ENCODE measurements at places on chromosomes 11 and 22.

DNA sequence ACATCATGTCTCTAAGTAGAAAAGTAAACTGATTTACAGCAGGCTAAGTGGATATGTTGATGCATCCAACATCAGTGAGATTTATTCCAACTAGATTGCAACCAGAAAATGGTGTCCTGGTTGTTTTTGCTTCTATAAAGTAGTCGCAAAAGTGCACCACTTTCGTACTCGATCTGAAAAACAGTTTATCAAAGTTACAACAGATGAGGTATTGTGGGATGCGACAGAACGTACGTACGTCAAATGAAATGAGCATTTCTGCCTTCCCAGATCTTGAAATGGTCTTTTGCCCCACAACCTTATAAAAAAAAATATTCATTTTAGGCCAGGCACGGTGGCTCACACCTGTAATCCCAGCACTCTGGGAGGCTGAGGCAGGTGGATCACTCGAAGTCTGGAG, 13.7 kb downstream of the GRAP2 start:
- DNase-seq: no peak

DNA sequence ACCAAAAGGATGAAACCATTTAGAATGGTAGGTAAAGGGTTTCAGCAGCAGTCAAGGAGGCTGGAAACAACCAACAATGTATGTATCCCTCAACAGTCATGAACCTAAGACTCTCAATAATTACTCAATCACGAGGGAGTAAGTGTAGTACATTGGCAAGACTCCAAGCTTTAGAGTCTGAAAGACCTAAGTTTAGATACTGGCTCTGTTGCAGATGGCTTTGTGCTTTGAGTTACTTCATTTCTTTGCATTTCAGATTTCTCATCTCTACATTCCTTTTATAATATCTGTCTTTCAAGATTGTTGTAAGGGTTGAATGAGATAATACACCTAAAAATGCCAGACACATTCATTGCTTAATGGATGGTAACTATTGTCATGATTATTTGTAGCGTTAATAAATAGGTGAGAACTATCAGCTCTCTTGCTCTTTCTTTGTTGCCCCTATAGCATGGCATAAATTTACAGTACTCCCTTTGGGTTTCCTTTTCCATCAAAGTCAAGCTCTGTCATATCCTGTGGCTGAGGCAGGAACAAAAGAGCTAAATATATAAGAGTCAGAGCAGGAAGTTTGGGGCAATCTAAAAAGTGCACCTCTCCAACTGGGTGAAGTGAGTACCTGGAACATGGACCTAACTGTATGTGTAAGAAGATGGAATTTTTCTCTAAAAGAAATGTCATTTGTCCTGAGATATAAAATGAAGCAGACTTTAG, 228.2 kb upstream of the ZC3H12C start:
- no peak for DNase-seq

- no peak for DNase-seq
These were observed 60.7 kb upstream of the CSNK2A3 start for GRCh38 chr11:11413776-11414175.

- no peak for DNase-seq
These were observed 768.3 kb upstream of the ARHGAP42 start for GRCh38 chr11:99918761-99919160.

DNA sequence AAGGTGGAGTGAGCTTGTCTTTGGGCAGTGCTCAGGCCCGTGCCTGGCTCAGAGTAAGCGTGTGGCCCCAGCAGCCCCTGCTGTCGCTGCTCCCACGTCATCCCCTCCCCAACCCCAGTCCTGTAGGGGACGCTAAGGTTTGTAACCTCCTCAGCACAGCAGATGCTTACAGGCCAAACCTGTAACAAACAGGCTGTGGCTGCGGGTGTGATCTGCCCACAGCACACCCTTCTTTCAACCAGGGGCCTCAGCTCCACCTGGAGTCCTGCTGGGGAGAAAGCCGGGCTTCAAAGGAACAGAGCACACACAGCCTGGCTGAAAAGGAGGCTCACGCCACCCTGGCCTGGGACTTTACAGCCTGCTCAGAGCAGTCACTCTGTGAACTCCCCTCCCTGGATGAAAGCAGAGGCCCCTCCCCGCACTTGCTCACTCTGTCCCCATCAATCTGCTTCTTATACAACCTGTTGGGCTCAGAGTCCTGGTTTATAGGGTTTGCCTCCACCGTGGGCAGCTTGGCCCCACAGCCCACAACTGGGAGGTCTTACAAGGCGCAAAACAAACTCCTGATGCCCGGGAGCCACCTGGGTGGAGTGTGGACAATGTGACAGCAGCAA, 54.3 kb downstream of the SCUBE1 start:
- no peak for DNase-seq

DNA sequence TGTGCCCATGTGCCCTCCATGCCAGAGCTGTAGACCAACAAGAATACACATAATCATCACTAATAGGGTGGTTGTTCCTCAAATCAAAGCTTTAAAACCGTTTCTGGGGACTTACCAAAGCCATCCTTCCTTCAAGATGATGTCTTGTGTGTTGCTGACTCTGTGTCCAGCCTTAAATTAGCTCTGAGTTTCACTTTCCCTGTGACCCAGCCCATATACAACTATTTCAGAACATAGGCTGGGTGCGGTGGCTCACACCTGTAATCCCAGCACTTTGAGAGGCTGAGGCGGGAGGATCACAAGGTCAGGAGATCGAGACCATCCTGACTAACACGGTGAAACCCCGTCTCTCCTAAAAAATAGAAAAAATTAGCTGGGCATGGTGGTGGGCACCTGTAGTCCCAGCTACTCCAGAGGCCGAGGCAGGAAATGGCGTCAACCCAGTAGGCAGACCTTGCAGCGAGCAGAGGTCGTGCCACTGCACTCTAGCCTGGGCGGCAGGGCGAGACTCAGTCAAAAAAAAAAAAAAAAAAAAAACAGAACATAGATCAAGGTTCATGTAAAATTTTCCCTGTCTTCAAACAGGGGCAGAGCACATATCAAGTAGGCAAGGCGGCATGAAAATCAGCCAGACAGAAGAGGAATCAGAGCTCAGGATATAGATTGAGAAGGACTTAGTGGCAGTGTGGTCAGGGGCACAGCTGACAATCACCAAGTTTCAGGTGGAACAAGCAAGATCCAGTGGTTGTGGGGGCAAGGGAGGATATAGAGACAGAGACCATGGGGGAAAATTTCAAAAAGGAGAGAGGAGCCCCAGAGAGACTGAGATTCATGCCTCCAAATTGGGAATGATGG, at the start of gene PLAAT2:
Gene PLAAT2 (minus strand): TSS at position 179 of the 855 bp plus-strand sequence. CDS start 55 bp downstream, at position 124.
- no peak for DNase-seq

DNA sequence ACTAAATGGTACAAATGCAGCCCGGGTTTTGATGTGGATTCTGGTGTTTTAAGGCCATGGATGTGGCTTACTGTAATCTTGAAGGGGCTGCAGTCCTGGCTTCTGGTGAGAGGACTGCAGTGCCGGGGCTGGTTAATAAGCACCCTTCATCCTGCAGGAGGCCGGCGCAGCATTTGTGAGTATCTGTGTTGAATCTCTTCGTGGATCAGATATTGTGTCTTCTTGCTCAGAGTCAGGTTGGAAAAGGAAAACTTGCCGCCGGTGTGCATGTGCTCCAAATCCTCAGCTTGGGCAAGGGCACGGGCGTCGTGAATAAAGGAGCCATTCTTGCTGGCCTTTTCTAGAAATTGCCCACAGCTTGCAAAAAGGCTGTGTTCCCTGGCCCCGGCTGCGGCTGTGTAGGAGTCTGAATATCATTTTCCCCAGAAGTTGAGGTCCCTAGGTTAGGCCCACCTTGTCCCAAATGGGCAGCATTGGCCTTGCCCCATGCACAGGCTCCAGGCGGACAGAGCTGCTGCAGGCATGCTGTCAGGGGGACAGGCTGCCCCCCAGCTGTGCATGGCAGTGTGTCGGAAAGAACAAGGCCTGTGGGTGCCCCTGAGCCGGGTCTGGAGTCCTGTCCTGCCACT, 28.9 kb upstream of the PARVB start:
- DNase-seq: no peak

- no peak for DNase-seq
These were observed 623 bp downstream of the NDUFS8 start for GRCh38 chr11:68031144-68031464.

GRCh38 chr22:48236261-48236660, 1473.8 kb downstream of the TBC1D22A start:
- DNase-seq: no peak

DNA sequence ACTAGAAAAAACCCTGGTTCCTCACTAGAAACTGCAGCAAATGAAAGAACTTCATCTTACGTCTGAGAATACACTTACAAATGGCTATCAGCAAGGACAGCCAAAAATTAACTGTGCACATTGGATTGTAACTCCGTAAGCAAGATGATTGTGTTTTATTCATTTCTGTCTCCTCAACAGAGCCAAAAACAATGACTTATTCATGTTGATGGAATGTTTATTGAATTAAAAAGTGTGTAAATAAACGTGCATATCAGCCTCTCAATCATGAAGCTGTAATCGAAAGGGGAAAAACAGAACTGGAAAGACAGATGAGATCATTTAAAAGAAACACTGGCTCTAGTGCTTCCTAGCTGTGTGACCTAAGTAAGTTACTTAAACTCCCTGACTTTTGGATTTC, 307.5 kb upstream of the ZC3H12C start:
- no peak for DNase-seq

DNA sequence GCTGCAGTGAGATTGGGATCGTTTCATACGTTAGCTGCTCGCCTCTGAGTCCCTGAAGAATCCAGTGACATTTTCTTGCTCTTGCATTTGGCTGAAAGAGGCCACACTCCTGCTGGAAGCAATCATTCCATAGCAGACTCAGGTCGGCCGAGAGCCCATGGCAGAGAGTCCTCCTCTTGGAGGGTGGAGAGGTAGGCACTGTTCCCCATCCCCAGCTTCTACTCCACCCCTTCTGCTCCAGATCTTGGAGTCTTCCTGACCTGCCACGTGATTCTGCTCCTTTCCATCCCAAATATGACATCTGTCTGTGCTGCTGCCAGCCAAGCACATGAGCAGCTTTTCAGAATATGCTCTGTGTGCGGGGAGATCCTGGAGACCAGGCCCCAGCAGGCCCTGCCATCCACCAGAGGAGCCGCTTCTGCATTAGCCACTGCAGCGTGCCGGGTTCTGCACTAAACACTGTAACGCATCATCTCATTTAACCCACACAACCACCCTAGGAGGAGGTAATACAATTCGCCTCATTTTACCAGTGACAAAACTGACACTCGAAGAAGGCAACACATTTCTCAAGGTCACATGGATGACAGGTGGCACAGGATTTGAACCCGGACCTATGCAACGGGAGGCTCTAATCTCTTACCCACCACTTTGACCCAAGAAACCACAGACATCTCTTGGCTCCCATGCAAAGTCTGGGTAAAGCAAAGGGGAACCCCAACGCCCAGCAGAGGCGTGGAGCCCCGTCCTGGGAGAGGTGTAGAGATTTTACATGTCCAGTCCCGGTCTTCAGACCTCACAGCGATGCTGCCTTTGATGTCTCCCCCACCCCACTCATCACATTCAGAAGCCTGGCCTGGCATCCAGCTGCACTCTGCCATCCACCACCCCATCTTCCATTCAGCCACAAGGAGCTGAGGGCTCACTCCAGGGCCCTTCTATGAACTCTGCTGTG, 78.8 kb downstream of the FEZ1 start:
- no peak for DNase-seq

DNA sequence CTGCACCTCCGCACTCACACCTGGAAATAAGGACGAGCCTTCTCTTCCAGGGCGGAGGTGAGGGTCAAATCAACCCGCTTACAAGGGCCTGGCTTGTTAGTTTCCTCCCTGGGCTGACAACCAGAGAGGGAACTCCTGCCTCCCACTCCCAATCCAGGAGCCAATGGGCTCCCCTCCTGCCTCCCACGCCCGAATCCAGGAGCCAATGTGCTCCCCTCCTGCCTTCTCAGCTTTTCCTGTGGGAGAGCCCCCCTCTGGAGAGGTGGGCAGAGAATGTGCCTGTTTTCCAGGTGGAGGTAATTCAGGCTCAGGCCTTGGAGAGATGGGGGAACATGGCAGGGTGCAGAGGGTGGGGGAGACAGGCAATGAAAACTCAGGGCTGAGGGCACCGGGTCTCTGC, 53.7 kb upstream of the TTLL12 start:
- no peak for DNase-seq

DNA sequence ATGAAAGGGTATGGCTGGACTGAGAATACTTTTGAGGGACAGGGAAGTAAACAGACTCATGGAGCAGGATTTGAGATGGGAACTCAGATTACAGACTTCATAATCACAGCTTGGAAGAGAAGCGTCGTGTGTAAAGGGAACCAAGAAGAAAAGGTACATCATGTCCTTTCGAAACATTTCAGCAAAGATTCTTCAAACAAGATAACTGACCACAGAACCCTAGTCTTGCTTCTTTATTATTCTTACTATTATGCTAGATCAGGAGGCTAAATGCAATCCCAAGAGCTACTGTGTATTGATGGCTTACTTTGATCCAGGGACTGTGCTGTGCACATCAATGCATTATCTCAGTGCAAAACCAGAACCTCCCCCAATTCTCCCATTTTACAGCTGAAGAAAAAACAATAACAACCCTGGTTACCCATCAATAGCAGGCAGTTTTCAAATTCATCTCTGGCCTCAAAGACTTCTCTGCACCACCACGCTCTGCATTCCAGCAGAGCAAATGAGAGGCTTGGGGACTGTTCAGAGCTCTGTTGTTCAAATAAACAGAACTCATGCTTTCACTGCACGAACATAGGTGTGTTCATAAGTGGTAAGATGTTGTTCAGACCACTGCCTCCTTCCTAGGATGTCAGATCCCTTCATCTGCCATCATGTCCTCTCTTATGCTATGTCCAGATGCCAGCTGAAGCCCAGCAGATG, 104.8 kb upstream of the NAV2 start:
- no peak for DNase-seq

- no peak for DNase-seq
These were observed 111.4 kb upstream of the TBCEL start for GRCh38 chr11:120912504-120912903.

GRCh38 chr11:11975201-11976092, 33.0 kb downstream of the DKK3 start:
- no peak for DNase-seq

DNA sequence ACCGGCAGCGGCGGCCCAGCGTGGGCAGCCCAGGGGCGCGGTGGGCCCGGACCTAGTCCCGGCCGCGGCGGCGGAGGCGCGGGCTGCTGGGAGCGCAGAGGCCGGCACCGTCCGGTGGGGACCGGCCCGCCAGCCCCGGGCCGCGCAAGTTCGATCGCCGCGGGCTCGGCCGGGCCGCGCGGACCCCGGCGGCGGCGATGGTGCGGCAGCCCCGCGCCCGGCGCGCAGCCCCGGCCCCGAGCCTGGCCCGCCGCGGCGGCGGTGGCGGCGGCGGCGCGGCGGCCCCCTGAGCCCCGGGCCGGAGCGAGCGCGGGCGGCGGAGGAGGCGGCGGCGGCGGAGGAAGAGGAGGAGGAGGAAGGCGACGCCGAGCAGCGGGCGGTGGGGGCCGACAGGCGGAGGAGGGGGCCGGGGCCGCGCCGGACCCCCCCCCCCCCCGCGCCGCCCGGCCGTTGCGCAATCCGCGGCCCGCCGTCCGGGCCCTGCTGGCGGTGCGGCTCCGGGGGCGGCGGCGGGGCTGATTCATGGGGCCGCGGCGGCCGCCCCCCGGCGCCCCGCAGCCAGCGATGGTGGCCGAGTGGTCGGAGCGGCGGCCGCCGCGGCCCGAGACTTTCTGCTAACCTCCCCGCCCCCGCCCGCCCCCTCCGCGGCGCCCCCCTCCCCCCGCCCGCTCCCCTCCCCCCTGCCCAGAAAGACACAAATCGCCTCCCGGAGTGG, 1251.9 kb downstream of the BRD1 start:
- no peak for DNase-seq

GRCh38 chr11:33967451-33967850, 75.6 kb upstream of the LMO2 start:
- DNase-seq: no peak

- DNase-seq: no peak
These were observed 29.1 kb upstream of the ANO1 start for GRCh38 chr11:70049045-70049444.

- no peak for DNase-seq
These were observed 72.7 kb upstream of the AKIP1 start for GRCh38 chr11:8838248-8838647.

Data from CD4-positive, alpha-beta T cell treated with Interleukin-2 at 100 ng/mL for 4 hours (primary cell).